Activated CD8-positive, alpha-beta T cell treated with anti-CD3 and anti-CD28 coated beads, Interleukin-2, amount 10 ng/mL, durations not matched to agents 7 days and 5 days (primary cell): ENCODE measurements at places on chromosomes 2 and 18. TPM values are rescaled to one million over a fixed set of nuclear protein-coding genes. Genes with fewer than 3 reads are reported as not detected.

B3GNT7 gene
- 0.26 TPM for total RNA-seq

CLK1 gene
- 126 TPM for total RNA-seq

PFN4 gene
- not detected for total RNA-seq

HAAO gene
- 0.37 TPM for total RNA-seq

HOXD8 gene
- total RNA-seq, result not detected

ASIC4 gene
- total RNA-seq, result not detected

CDKL4 gene
- 1.1 TPM for total RNA-seq

ADGRF3 gene
- total RNA-seq, result 5.8 TPM

TMEM169 gene
- total RNA-seq, result 1.4 TPM

ALPI gene
- total RNA-seq, result not detected

MALL gene
- not detected for total RNA-seq

HOXD11 gene
- not detected for total RNA-seq

GRCh38 chr2:166230724-166231070 is 102.9 kb upstream of the SCN1A start:
- DNase-seq, result no peak

GRCh38 chr18:39360072-39360471 is 1794.5 kb upstream of the CELF4 start:
- no peak for DNase-seq

DNA sequence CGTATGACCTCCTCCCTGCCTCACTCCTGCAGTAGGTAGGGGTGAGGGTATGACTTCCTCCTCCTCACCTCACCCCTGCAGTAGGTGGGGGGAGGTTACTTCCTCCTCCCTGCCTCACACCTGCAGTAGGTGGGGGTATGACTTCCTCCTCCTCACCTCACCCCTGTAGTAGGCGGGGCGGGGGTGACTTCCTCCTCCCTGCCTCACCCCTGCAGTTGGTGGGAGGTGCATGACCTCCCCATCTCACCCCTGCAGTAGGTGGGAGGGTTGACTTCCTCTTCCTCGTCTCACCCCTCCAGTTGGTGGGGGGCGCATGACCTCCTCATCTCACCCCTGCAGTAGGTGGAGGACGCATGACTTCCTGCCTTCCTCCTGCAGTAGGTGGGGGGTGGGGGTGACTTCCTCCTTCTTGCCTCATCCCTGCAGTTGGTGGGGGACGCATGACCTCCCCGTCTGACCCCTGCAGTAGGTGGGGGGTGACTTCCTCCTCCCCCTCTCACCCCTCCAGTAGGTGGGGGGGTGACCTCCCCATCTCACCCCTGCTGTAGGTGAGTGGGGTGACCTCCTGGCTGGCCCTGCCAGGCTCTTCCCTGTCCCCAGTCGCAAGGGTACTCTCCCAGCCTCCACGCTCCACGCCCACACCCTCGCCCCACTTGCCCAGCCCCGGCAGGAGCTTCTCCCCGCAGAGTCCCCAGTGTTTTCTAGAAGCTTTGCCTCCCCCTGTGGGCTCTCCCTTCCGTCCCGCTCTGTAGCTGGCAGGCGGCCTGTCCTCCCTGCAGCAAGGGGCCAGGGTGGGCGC is 39.3 kb downstream of the TSHZ1 start:
- peak; percentile 55 for DNase-seq

DNA sequence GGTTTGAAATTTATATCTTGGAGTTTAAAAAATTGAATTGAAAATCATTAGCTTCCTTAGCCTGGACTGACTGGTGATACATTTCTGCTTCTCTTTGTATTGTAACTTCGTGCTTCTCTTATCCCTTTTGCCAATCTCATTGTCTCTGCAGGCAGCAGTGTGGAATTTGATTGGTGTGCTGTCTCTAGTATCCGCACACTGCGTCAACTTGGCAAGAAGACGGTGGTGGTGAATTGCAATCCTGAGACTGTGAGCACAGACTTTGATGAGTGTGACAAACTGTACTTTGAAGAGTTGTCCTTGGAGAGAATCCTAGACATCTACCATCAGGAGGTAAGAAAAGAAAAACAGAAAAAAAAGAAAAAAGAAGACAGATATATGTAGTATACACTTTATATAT is 85.9 kb downstream of the CPS1 start:
- DNase-seq, result no peak

DNA sequence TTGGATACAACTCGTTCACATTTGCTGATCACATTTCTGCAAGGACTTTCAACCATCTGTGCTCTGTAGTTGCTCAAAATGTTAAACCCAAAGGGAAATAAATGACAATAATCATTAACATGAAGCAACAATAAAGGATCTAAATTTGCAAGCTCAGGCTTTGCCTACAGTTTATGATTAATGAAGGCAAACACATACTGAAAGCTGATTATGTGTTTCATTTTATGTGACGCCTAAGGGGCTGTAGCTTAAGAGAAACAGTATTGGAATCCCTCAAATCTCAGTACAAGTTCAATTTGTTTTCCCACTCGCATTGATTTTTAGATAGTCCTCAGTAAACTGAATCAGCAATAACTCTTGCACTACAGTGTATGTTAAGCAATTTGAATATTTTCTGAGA is 160.3 kb upstream of the FSIP2 start:
- DNase-seq, result no peak

DNA sequence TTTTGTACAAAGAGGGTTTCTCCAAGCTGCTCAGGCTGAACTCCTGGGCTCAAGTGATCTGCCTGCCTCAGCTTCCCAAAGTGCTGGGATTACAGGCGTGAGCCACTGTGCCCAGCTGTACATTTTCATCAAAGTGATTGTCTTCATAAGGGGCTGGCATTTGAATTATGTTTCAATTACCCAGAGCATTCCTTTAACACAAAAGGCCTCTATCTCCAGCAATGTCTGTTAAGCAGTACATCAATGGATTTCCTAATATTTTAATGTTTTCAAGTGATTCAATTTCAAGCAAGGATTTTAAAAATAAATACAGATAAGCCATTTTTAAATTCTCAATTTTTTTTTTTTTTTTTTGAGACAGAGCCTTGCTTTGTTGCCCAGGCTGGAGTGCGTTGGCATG is 50.9 kb upstream of the AP1S3 start:
- no peak for DNase-seq

GRCh38 chr2:73291093-73291460 is 2.3 kb downstream of the EGR4 start:
- peak; percentile 74 for DNase-seq

DNA sequence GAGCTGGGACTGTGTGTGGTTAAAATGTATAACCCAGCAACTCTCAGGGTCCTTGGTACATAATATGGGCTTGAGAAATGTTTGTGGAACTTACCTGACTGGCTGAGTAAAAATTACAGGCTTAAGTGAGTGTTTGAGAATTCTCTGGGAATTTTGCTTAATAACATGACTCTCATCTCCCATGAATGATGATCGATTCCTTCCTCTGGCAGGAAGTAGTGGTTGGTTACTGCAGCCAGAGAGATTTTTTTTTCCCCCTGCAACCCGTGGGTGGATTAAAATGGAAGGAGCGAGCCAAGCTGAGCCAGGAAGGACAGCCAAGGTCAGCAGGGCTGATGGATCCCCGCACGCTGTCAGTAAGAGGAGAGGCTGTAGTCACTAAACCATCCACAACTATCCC is 40.6 kb upstream of the RFX8 start:
- DNase-seq, result no peak

DNA sequence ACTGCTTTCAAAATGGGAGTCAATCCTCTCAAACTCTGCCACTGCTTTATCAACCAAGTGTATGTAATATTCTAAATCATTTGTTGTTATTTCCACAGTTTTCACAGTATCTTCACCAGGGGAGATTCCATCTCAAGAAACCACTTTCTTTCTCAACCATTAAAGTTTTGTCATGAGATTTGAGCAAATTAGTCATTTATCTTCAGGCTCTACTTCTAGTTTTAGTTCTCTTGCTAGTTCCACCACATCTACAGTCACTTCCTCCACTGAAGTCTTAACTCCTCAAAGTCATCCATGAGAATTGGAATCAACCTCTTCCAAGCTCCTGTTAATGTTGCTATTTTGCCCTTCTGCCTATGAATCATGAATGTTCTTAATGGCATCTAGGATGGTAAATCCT is 545.8 kb downstream of the ARHGAP15 start:
- DNase-seq, result no peak

- DNase-seq, result peak; percentile 83
These were observed at the start of gene ADI1 for GRCh38 chr2:3519255-3520205. Gene ADI1, minus strand, starts transcription at chr2:3519531. Its CDS starts 44 bp downstream, at chr2:3519487.

DNA sequence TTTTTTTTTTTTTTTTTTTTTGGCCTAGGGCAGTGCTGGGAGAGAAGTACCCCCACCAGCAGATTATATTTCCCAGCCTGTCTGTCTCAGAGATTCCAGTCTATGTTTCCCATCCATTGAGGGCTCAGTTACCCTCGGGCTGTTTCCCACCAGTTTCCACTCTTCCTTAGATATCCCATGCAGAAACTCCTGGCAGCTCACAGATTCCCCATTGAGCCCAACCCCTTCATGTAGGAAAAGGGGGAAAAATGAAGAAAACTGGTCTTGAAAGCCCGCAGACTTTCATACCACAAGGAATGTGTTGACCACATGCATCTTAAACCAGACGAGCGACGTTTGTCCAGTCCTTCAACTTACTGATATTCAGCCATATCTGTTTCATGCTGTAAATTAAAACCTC is 15.2 kb downstream of the ASXL3 start:
- no peak for DNase-seq

GRCh38 chr18:51077217-51077616 is 47.2 kb downstream of the SMAD4 start:
- DNase-seq, result no peak

- DNase-seq, result no peak
These were observed 7.6 kb downstream of the GPATCH11 start for GRCh38 chr2:37091873-37092272.

- peak; percentile 22 for DNase-seq
These were observed 79.2 kb downstream of the SETBP1 start for GRCh38 chr18:44759925-44760342.

- no peak for DNase-seq
These were observed 695 bp downstream of the RBFA start for GRCh38 chr18:80034852-80035406.

DNA sequence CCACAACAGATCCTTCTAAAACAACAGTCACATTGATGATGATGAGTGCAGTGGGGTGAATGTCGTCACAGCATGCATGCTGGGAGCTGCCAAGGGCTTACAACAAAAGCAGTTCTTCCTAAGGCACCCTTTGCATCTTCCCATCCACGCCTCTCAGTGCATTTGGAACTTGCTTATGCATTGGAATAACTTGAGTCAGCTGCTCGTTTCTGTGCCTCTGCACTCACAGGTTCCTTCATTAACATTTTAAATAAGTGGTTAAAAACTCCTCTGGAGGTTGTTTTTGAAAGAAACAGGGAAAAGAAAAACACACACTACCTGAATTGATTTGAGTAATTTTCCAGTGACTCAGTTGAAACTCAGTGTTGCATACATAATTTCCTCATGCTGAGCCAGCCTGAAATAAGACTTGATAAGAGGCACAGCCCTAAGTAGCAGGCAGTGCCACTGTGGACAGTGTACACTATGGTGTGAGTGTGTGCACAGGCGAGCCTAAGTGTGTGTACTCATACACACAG is 46.8 kb upstream of the TRIM43B start:
- DNase-seq, result no peak

DNA sequence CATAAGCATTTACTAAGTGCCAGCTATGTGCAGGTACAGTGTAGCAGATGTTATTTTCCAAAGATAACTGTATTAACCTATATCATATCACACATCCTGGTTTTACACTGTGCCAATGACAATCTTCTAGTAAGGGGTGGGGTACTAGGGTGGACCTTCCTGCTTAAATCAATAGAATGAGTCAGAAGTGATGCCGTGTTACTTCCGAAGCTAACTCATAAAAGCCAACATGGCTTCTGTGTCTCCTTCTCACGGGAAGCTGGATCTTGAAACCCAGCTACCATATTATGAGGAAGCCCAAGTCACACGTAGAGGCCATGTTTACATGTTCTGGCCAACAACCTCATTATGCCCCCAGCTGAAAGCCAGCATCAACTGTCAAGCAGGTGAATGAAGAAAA is 59.1 kb downstream of the MRPL33 start:
- DNase-seq, result no peak
